Stimulated activated CD8-positive, alpha-beta memory T cell treated with anti-CD3 and anti-CD28 coated beads, Interleukin-4, amount 100 ng/mL, for 48 hours (primary cell): ENCODE measurements at places on chromosomes 11 and 22.

- no peak for DNase-seq
Measured at GRCh38 chr11:118625976-118626375, 18.6 kb downstream of the PHLDB1 start.

GRCh38 chr11:120178561-120179056 lies 32.2 kb upstream of the OAF start:
- DNase-seq = no peak

- no peak for DNase-seq
Measured at GRCh38 chr11:65699306-65699705, 12.7 kb upstream of the KAT5 start.

DNA sequence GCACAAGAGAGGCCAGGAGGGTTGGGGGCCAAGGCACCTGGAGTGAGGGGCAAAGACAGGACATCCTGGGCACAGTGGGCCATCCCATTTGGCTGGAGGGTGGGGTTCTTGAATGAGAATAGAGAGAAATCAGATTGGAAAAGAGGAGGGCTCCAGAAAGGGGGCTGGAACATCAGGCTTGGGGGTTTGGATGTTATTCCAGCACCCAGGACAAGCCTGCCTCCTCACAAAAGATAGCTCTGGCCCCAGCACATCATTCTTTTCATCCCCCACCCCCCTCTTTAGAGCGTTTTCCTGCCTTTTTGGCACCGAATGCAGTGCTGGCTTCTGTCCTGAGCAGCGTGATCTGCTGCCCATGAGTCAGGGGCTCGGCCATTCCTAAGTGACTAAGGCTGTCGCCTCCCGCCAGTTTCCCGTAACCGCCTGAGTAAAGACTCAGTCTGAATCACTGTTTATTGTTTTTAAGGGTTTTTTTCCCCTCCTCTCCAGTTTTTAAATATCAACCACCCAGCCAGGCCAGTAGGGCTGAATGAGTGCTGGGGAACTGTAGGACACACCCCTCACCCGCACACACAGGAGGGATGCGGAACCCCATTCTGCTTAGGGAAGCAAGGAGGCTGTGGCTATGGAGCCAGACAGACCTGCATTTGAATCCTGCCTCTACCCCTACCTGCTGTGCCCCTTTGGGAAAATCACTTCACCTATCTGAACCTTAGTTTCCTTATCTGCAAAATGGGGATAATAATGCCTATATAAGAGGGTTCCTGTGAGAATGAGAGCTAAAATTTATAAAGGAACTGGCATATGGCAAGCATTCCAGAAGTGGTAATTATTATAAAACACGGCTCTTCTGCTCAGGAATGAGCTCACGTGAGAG lies 32.4 kb upstream of the NAV2 start:
- DNase-seq = no peak

- DNase-seq = peak; percentile 61
Measured at GRCh38 chr22:46069521-46070214, 80.7 kb upstream of the PPARA start.

- no peak for DNase-seq
Measured at GRCh38 chr11:120385110-120385509, 48.9 kb downstream of the ARHGEF12 start.

- DNase-seq = no peak
Measured at GRCh38 chr22:25049770-25050169, 97.3 kb downstream of the KIAA1671 start.

DNA sequence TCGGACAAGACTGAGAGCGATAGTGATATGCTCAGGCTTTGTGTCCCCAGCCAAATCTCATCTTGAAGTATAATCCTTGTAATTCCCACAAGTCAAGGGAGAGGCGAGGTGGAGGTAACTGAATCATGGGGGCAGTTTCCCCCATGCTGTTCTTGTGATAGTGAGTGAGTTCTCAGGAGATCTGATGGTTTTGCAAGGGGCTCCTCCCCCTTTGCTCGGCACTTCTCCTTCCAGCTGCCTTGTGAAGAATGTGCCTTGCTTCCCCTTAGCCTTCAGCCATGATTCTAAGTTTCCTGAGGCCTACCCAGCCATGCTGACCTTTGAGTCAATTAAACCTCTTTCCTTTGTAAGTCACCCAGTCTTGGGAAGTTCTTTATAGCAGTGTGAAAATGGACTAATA lies 7.5 kb upstream of the FOLR2 start:
- DNase-seq = no peak

- DNase-seq = no peak
Measured at GRCh38 chr11:36507824-36508489, 2.1 kb downstream of the TRAF6 start.

- DNase-seq = no peak
Measured at GRCh38 chr11:117034901-117035300, 63.3 kb downstream of the SIK3 start.

- DNase-seq = no peak
Measured at GRCh38 chr11:47595967-47596366, 1.8 kb upstream of the C1QTNF4 start.

DNA sequence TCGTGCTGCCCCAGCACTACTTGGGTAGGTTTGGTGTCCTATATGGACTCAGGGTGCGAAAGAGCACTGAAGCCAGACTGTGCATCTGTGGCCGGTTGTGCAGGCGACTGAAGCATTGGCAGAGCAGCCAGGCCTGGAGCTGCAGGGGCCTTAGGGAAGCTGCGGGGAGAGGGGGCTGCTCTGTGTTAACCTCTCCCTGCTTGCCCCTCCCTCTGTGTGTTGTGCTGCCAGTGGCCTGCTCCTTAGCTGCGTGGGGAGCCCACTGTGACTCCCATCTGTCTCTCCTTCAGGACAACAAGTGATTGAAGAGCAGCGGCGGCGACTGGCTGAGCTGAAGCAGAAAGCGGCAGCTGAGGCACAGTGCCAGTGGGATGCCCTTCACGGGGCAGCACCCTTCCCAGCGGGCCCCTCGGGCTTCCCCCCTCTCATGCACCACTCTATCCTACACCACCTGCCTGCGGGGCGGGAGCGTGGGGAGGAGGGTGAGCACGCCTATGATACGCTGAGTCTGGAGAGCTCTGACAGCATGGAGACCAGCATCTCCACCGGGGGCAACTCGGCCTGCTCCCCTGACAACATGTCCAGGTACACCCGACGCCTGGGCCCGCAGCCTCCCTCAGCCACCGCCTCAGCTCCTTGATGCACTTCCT lies 34.3 kb downstream of the TREH start:
- DNase-seq = no peak

DNA sequence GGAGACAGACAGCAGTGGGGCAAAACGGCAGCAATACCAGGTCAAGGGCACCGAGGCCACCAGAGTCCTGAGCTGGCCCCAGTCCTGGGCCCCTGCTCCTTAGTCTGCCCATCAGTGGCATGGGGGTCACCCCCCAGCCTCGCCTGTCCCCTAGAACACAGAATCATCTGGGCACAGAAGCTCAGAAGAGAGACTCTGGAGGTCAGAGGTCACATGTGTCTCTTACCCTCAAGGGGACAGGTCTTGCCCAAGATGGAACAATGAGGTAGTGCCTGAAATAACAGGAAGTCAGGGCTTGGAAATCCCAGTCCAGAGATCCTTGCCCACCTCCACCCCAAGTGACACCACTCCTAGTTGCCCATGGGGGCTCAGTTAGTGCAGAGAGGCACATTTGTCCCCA lies 20.6 kb downstream of the PDE2A start:
- DNase-seq = no peak

DNA sequence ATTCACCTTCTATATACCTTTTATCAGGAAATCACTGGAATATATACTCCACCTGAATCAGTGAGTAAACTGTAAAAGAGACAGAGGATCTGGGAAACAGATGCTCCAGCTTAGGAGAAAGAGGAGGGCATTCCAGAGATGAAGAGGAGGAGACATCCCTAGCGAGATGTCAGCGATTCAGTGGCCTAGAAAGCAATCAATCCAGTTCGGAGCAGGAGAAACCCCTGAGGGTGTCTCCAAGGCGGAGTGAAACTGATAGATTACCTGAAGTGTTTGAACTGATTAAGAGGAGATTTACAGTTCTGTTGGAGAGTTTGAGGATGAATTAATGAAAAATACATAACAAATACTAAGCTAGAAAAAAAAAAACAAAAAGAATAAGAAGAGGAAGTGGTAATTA lies 24.5 kb upstream of the TNRC6B start:
- no peak for DNase-seq

- no peak for DNase-seq
Measured at GRCh38 chr11:106986261-106986660, 32.0 kb downstream of the GUCY1A2 start.

DNA sequence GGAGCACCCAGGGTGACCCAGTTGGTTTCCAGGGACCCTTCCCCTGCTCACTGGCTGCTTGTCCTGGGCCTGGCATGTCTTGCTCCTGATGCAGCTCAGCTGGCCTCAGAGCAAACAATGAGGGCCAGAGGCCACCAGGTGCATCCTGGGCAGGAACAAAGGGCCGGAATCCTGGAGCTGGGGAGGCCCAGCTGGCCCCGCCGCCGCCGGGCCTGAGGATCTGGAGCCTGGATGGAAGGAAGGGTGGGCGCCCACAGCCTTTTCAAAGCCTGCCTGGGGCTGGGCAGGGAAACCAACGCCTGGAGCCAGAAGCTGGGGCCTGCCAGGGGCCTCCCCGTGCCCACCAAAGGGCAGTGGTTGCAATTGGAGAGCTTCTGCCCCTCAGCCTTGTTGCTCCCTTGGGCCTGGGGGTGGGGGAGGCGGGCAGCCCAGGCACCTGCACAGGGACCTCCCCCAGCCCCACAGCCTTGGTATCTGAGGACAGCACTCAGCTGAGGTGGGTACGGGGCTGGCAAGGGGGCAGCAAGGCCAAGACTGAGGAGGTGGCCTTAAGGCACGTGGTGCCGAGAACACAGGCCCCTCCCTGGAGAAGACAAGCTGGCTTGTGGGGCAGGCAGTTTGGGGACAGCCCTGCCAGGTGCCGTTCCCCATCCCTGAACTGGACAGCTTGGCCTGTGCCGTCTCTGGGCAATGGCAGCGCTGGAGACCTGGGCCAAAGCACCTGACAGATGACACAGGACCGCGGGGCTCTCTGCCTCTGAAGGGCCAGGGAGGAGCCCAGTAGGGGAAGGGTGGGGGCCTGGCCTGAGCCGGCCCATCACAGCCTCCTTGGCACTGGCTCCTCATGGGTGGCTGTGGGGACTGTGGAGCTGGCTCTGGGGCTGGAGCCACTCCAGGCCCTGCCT lies 7.1 kb upstream of the ADORA2A start:
- no peak for DNase-seq

DNA sequence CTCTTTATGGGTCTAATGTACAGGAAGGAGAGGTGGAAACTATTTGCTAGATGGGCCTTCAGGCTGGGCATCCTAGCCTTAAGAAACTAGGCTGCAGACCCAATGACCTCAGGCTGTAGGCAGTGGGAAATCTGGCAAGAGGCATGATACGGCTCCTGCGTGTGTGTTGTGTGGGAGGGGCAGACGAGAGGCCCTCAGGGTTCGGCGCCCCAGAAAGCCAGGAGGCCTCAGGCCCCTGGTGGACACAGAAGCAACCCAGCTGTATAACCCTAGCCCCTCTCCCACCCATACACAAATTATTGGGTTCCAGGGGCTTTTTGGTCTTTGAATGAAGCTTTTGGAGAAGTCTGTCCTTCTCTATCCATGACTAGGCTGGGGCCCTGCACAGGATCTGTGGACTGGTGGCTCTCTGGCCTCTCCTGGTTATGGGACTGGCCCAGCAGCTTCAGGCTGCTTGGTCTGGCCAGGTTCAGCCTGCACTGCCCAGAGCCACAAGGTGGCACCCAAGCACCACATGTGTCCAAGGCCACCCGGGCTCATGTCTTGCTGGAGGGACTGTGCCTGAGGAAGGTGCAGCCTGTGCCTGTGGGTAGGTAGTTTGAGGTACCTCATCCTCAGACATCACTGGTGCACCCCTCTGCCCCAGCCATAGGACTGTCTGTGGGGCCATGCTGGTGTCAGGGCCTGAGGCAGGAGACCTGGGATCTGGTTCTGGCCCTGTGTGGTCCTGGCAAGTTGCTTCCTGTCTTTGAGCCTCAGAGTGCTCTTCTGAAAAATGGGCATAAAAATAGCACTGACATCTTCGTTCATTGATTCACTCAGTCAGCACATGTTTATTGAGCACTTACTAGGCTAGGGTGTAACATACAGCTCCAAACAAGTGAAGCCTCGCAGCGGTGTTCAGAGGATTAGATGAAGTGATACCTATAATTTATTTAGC lies 87.5 kb downstream of the RRM1 start:
- DNase-seq = peak; percentile 63

GRCh38 chr11:117815262-117815803 lies 9.2 kb downstream of the FXYD2 start:
- DNase-seq = peak; percentile 78

DNA sequence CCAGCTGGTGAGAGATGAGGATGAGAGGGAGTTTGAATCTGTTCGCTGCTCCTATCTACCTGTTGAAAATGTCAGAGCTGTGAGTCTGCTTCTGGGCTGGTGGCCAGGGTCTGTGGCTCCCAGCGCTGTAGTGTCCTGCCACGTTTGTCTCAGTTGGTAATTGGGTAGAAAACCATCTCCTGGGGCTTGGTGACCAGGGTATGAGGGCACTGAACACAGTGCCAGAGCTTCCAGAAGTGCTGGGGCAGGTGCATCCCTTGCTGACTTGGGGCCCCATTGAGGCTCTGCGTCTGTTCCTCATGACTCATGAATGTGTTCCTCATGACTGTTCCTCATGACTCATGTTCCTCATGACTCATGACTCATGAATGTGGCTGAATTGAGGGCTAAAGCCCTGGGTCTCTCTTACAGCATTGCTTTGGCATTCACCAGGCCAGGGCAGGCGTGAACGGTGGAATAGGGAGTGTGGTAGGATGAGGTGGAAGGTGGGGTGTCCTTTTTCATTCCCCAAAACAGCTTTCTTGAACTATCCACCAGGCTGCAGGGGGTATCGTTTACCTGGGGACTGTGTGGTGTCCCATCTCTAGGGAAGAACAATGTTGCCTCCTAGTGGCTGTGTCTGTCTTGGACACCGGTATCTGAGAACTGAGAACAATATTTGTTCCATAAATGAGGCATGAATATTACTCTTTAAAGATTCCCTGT lies 139.5 kb downstream of the COMMD9 start:
- peak; percentile 38 for DNase-seq

DNA sequence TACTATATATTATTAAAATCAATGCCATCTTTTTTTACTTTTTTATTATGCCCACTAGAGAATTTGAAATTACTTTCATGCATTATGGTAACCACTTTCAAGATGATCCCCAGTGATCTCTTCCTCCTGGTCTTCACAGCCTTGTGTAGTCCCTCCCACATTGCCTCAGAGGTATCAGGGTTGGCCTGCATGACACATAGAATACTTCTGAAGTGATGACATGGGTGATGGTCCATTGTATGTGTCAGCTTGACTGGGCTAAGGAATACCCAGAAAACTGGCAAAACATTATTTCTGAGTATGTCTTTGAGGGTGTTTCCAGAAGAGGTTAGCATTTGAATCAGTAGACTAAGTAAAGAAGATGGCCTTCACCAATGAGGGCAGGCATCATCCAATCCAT lies 14.2 kb upstream of the ISX start:
- no peak for DNase-seq
